ENCODE measurements at places on chromosomes 7 and 10.

DNA sequence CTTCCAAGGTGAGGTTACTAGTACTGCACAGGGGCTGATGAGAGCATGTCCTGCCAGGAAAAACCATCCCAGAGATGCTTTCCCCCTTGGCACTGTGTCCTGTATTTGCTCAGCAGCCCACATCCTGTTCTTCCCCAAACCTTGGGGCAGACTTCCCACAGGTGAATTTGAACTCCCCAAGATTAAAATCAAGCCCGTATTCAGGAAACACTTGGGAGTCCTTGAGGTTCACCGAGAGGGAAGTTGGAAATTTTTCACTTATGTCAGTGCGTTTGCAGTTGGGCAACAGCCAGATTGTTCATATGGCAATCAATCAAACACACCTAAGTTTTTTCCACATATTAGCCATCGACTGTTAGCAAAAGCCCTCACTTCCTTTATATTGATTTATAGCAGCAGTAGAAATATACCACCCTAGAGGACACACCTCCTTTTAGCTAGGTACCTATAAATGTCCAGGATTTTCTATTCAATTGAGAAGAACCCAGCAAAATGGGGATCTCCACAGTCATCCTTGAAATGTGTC is at the start of gene DMBT1:
Gene DMBT1 (plus strand): TSS at position 476 of the 526 bp plus-strand sequence. CDS start 17 bp downstream, at position 493.
- no peak for DNase-seq

GRCh38 chr10:77770868-77771175 is 133.2 kb upstream of the KCNMA1 start:
- DNase-seq = no peak

DNA sequence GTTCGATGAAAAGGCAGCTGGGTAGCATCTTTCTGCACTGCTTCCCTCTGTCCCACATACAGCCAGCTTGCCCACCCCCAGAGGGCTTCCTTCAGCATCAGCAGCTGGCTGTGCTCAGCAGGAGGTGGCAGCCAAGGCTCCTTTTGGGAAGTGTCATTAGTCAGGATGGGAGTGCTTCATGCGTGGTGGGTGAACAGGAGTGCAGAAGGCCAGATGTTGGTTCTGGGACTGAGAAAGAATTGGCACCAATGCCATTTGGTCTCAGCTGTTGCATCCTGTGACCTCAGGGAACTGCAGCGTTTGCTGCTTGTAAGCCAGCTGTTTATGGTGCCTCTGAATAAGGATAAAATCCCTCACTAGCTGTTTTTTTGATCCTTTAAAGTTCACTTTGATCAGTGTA is 131.1 kb upstream of the SORCS3 start:
- DNase-seq = no peak

GRCh38 chr10:132328106-132328505 is 3.9 kb upstream of the LRRC27 start:
- no peak for DNase-seq
